ENCODE measurements at places on chromosomes 13 and 19.

DNA sequence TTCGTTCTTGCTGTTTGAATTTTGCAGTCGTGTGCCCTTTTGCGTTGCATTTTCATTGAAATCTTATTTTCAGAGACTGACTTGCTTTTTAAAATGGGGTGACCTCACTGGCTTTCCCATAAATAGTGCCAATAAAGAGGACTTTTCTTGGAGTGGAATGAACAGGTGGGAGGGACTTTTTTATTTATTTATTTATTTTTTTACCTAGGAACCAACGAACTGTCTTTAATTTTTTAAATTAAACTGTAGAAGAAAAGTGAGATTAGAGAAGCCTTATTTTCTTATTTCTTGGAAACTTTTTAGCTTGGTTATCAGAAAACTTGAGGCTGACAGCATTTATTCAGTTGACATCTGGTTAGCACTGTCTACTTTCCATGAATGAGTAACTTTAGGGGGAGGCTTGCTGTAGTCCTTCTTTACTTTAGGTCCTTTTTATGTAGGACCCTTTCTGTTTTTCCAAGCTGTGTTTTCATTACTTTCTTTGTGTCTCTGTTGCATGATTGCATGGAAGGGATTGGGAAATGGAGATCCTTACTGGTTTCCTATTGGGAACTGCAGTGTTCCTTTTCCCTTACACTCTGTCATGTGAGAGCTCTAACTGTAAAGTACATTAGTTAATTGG lies 1.7 kb downstream of the SLAIN1 start:
- no peak for DNase-seq

DNA sequence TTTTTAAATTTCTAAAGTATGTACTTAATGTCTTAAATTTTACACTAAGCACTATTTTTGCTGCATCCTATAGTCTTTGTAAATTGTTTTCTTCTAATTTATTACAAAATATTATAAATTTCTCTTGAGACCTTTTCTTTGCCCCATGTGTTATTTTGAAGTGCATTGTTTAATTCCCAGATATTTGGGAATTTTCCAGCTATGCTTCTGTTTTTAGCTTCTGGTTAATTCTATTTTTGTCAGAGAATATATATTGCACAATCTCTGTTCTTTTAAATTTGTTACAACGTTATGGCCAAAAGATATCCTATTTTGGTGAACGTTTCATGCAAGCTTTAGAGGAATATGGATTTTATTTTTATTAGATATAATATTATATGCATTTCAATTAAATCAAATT lies 917.4 kb upstream of the MIR17HG start:
- DNase-seq, result no peak

- DNase-seq, result no peak
Measured at GRCh38 chr13:27024776-27025492, 146.7 kb downstream of the USP12 start.

DNA sequence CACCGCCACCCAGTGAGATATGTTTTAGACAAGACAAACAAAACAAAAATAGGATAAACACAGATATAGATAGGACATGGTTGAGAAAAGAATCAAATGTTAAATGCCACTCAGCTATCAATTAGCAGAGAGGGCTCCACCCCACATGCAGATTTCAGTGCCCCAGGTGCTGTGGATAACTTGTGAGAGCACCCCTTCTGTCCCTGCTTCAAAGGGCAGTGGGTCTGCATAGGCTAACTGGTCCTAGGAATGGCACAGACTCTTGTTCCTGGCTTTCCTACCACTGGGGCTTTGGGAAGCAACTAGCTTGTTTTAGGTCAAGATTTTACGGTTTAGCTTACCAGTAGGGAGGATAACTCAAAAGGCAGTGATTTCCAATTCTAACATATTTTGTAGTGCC lies 460.3 kb downstream of the TSHZ3 start:
- no peak for DNase-seq

DNA sequence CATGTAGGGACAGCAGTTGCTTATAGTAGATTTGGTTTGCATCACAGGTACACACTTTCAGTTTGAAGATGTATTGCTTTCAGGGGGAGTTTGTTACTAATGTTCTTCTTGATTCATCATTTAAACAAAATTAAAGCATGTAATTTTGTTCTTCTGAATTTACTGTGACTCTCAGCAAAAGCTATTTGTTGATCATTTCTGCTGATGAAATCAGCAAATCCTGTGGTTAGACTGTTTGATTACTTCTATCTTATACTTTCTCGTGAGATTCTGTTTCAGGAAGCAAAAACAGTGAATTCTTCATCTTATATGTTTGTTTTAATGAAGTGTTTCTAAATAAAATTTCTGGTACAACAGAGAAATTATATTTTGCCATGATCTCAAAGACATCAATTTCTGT lies 497.6 kb downstream of the GPC6 start:
- no peak for DNase-seq

DNA sequence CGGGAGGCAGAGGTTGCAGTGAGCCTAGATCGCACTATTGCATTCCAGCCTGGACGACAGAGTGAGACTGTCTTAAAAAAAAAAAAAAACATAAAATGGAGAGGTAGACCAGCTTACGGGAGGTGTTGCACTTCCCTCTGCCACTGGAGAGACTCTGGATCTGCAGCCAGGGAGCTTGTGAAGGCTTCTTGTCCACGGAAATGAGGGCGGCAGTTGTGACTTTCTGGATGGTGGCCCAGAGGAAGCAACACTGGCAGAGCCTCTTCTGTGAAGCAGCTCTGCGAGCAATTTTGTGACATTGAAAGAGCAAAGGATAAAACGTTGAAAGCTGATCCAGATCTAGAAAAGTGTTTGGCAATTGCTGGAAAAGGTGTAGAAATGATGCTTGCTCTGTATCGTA lies 10.4 kb downstream of the SPINT2 start:
- DNase-seq, result no peak

GRCh38 chr19:48415395-48415794 lies 21.9 kb downstream of the GRIN2D start:
- peak; percentile 85 for DNase-seq

GRCh38 chr13:66219506-66219905 lies 1010.6 kb downstream of the PCDH9 start:
- DNase-seq, result no peak

- DNase-seq, result no peak
Measured at GRCh38 chr19:42105368-42105767, 26.9 kb downstream of the POU2F2 start.

GRCh38 chr13:111488486-111489132 lies 168.2 kb downstream of the TEX29 start:
- no peak for DNase-seq

DNA sequence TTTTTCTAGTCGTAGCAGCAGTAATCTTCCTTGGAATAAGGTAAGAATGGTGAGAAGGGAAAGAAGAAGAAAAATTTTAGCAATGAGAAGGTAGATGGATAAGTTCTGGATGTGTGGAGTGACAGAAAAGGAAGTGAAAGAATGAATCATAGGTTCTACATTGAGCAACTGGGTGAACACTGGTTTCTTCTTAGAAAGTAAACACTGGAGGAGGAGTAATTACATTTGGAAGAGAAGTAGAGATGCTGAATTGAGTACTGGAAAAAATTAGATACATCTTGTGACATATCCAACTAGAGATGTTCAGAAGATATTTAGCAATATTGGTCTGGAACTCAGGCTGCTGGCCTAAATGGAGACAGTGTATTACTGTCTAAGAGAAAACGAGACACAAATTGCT lies 148.5 kb downstream of the GPC5 start:
- no peak for DNase-seq

- DNase-seq, result no peak
Measured at GRCh38 chr13:42859760-42860159, 78.4 kb downstream of the FAM216B start.

GRCh38 chr19:35860436-35860817 lies 3.7 kb downstream of the KIRREL2 start:
- DNase-seq, result no peak

- DNase-seq, result no peak
Measured at GRCh38 chr13:94028650-94029049, 450.8 kb downstream of the DCT start.

- DNase-seq, result no peak
Measured at GRCh38 chr13:81770868-81771505, 1430.1 kb upstream of the SPRY2 start.

DNA sequence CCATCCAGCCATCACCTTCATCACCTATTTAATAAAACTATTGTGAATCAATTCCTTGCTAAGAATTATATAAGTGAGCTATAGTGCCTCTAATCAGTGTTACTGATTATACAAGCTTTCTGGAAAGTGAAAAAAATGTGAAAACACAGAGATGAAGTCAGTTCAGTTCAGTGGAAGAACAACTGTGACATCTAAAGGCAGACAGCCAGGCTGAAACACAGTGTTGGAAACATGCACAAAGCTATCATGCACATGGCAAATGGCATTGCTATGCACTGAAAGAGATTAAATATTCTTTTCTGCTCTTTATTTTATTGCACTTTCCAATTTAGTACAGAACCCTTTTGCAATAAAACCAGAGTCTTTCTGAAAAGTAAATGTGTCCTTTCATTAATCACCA lies 294.0 kb downstream of the RBM26 start:
- no peak for DNase-seq

DNA sequence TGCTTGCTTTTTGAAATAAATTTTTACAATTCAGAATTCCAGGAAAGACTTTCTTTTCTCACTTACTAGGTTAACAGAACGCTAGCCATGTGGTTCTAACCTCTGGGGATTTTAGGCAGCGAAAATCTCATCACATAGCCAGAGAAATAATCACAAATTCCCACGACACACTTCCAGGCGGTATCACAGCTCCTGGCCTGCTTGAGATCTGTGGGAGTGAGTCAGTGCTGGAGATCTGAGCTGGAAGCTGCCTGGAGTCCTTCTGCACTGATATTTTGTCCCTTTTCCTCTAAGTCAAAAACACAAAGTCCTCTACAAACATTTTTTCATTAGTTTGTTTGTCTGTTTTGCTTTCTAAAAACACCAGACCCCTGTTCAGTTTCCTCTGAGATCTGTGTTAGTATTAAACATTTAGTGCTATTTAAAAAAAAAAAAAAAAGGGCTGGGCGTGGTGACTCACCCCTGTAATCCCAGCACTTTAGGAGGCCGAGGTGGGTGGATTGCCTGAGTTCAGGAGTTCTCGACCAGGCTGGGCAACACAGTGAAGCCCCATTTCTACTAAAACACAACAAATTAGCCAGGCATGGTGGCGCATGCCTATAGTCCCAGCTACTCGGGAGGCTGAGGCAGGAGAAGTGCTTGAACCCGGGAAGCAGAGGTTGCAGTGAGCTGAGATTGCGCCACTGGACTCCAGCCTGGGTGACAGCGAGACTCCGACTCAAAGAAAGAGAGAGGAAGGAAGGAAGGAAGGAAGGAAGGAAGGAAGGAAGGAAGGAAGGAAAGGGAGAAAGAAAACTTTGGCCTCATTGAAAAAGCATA lies 12.2 kb upstream of the UBE2L5 start:
- DNase-seq, result no peak

DNA sequence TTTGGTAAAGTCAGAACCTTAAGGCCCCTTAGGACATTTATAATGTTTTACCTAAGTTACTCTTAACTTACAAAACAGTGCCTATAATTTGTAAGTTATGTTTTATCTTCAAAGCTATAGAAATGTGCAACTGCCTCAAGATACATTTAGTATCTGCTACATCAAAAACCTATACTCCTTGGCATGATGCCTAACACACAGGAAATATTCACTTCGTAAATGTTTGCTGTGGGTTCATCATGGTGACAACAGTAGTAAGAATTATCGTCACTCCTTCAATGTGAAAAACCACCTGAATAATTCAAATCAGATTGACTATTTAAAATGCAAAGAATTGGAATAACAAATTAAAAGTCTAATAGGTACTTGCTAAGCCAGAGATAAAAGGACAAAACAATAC lies 184.1 kb downstream of the DIAPH3 start:
- no peak for DNase-seq

DNA sequence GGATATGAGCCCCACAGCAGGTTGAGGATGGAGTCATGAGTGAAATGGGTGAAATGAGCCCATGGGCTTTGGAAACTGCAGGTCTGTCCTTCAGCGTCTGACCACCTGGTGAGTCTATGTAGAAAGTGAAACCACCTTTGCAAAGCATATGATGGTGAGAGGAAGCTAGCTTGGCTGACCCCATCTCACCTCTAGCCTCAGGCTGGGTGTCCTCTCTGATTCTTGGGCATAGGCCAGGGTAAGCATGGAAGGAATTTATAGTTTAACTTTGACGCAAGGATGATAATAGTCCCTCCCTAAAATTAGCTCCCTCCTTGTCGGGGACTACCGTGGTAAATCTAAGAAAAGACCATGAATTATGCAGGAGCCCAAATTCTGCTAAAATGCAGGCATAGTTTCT lies 16.8 kb upstream of the PSG9 start:
- no peak for DNase-seq

DNA sequence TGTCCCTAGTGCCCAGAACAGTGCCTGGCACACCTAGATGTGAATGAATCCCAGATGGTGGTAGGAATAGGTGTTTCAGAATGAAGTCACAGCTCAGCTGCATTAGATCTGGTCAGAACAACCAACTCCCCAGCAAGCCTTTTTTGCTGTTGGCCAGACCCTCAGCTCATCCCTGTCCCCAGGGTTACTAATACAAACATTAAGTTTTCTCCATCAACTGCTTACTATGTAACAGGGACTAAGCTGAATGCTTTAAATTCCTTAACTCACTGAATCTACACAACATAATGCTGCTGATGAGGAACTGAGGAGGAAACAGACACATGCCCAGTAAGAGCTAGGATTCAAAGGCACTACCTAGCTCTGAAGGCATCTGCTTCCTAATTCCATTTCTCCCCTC lies 18.8 kb downstream of the SMG9 start:
- DNase-seq, result no peak

DNA sequence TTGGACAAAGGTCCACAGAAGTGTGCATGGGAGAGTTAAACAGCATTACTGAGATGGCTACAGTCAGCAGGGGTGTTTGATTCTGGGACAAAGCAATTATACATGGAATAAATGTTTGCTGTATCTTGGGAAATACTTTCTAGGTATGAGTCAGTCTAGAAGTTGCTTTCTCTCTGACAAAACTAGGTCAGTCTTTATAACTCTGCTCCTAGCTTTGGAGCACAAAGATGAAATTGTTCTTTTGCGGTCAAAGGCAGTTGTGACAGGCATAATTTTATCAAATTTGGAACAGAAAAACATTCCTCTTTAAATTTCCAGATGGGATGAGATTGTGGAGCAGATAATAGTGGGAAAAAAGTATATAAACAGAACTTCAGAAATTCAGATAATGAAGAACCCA lies 1045.4 kb upstream of the MIR17HG start:
- no peak for DNase-seq

DNA sequence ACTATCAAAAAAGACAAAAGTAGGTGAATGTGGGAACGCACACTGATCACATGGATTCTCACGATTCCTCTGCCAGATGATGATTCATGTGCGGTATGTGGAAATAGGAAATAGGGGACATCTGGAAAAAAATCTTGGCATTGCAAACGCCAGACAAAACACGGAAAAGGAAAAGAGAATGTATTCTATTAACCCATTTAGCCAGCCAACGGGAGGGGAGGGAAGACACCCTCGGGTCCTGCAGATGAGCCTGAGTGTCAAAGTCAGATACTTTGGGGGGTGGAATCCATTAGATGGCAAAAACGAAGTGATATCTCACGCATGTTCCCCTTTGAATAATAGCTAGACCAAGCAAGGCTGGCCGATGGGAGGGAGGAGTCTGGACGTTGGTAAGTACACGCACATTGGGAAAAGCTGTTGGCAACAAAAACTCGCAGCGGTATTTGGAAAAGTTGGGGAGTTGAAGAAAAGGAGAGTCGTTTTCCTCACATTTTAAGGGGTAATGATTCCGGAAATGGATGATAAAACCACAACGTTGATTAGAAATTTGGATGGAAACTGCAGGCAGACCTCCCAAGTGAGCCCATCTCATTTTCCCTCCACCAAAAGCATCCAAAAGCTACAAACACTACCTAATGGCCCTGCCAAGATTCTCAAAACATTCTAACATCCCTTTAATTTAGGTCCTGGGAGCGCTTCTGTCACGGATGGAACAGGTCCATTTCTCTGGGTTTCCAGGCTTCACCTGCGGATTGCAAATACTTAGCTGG lies 73.6 kb downstream of the COL4A1 start:
- DNase-seq, result no peak
